ENCODE measurements at places on chromosomes 4 and X.

DNA sequence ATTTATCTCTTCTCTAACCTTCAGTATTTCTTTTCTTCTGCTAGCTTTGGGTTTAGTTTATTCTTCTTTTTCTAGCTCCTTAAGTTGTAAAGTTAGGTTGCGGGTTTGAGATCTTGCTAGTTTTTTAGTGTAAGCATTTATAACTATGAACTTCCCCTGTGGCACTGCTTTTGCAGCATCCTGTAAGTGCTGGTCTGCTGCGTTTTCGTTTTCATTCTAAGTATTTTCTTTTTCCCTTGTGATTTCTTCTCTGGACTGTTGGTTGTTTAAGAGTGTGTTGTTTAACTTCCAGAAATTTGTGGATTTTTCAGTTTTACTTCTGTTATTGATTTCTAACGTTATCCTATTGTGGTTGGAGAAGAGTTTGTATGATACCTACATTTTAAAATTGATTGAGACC, 11.0 kb upstream of the CTBP1 start:
- no peak for DNase-seq

GRCh38 chrX:39582976-39583375, 514.8 kb downstream of the BCOR start:
- no peak for DNase-seq

GRCh38 chr4:36966756-36967460, 277.6 kb upstream of the NWD2 start:
- DNase-seq = no peak

DNA sequence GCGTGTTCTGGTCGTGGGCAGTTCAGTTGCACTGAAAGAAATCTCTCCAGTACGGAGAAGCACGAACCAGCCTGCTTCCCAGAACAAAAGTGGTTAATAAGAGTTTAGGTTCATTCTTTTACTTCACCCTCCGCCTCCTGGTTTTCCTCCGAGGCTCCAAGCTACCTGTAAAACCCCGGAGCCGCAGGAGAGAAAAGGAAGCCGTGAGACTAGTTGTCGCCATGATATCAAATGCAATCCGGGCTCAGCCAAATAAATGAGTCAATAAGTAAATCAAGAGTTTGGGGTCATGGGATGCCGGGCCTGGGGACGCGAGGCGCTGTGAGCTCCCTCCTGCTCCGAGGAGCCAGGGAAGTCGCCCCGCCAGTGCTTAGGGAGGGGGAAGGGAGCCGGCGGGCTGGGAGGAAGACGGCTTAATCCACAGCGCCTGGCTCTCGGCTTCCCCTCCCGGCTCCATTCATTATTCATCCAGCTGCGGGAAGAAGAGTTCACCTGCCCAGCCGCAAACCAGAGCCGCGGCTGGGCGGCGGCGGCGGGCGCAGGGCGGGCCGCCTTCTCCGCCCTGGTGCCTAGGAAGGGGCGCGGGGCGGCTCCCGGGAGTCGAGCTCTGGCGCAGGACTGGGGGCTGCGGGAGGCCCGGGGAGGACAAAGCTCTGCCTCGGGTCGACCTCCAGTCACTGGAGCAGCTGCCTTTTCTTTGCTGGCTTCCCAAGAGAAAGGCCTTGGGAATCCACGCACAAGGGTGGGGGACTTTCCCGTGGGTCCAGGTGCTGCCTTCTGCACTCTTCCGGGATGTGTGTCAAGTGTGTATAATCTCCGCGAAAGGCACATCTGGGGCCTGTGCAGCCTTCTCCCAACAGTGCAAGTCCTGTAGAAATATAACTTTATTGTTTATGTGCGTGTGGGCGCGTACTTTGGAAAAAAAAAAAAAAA, 1.7 kb downstream of the FRAS1 start:
- DNase-seq = no peak

DNA sequence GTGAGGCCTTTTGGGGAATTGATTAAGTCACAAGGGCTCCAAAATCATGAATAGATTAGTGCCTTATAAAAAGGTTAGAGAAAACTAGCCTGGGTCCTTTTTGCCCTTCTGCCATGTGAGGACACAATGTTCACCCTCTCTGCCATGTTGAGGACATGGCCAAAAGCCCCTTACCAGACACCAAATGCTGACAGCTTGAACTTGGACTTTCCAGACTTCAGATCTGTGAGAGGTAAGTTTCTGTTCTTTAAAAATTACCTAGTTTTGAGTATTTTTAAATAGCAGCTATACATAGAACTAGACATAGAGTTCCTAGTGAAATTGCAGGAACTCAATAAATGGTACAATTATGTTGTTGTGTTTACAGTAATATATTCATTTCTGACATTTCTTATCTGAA, 1214.4 kb downstream of the ADGRL3 start:
- DNase-seq = no peak

DNA sequence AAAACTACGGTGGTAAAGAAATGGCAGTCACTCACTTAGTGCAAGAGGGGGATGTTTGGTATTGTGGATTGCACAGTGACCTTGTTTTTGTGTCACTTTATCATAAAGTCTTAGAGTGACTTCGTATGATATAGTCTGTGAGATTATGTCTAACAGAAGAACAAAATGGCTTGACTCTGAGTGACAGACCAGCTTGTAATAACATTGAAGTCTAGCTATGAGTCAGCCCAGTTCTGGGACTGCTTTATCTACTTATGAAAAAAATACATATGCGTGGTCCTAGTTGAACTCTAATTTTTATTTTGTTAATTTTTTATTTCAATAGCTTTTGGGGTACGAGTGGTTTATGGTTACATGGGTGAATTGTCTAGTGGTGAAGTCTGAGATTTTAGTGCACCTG, 20.0 kb downstream of the DCLK2 start:
- DNase-seq = no peak

GRCh38 chr4:21989351-21989750, 40.8 kb upstream of the KCNIP4 start:
- no peak for DNase-seq

DNA sequence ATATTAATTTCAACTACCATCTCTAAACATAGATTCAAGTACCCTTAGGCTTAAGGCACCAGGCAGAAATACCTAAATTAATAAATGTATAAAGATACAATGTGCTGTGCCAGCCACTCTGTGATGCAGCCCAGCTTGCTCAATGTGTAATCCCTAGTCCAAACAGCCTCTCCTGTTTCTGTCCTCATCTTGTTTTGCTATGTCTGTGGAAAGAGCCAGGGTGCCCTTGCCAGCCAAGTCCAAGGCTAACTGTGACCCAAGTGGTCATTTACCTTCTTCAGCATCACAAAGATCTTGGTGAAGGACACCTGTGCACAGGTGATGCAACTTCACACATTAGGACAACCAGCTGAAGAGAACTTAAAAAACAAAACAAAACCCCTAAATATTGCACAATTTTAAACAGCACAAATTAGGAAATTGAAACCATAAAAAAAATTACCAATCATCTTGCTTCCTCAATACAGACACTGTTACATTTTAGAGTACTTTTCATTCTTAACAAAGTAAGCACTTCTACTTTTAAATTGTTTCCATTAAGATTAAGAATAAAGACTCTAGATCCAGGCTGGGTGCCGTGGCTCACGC, 89.6 kb downstream of the C4orf51 start:
- no peak for DNase-seq

DNA sequence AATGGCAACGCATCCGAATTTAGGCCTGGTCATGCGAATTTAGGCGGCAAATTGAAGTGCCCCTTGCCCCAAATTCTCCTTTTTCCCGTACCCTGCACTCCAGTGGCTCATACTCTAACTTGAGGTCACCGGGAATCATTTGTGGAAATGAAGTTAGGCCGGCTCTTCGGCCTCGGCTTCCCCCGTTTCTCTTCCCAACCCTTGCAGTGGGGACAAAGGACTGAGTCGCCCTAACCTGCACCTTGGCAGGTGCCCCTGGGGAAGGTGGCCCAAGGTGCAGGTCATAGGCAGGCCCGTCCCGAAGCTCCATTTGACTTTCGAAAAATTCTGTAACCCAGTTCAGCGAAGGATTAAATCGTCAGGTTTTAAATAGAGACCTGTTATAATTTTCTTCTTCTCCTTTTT, 811 bp downstream of the SRD5A3 start:
- DNase-seq = no peak

GRCh38 chr4:48012824-48013223, 3.7 kb downstream of the CNGA1 start:
- no peak for DNase-seq

DNA sequence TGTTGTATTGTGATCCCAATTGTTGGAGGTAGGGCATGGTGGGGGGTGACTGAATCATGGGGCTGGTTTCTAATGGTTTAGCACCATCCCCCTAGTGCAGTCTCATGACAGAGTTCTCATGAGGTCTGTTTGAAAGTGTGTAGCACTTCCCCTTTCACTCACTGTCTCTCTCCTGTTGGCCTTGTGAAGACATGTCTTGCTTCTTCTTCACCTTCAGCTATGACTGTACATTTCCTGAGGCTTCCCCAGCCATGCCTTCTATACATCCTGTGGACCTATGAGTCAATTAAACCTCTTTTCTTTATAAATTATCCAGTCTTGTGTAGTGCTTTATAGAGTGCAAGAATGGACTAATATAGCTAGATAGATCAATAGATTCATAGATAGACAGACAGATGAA, 230.0 kb downstream of the MAGEE1 start:
- no peak for DNase-seq

- no peak for DNase-seq
Observed at GRCh38 chrX:37752936-37753335, 26.9 kb upstream of the CYBB start.

GRCh38 chrX:38282049-38282448, 45.3 kb downstream of the RPGR start:
- DNase-seq = no peak

DNA sequence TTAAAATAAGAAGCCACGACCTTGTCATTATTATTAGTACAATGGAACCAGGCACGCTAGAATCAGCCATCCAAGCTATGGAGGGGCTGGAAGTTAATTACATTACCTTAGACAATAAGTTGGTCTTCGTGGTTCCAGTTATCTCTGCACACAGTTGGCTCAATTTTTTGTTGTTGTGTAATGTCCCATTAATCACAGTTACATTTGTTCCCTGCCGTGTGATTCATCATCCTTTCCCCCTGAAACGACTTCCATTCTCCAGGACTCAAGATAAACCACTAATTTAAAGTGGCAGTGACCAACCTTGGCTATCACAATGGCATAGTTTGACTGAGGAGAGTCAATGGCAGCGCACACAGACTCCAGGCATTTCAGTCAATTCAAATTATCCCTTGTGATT, 905.0 kb downstream of the RAB28 start:
- DNase-seq = no peak

GRCh38 chrX:54157561-54157960, 25.5 kb downstream of the FAM120C start:
- DNase-seq = no peak

DNA sequence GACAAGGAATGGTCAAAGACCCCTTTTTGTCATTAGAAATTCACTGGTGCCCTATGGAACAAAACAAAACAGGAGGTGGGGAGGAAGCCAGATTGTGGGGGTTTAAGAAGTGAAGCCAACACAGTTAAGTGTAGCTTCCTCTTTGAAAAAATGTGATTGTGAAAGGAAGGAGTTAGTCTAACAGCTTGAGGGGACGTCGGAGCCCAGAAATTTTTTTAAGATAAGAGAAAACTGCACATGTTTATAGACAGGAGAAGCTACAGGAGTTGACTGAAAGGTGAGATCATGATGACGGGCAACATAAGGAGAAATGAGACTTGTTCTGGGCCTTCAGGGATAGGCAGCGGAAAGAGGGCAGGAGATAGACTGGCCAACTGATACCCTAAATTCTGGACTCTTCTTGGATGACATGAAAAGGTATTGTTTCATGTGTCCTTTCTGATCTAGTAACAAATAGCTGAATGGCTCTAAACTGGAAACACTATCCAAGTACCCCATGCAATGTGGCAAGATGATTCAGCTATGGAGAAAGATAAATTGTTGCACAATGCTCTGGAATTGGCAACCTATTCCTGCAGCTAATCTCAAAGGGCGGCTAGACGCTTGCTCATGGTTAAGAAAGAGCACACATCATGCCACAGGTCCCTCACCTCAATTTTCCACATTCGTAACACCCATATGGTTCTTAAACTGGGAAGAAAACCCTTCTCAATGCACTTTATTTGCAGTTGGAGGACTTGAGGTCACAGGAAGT, 3.7 kb upstream of the HDAC8 start:
- no peak for DNase-seq

GRCh38 chr4:56038487-56039162, 89.9 kb downstream of the CEP135 start:
- DNase-seq = no peak

DNA sequence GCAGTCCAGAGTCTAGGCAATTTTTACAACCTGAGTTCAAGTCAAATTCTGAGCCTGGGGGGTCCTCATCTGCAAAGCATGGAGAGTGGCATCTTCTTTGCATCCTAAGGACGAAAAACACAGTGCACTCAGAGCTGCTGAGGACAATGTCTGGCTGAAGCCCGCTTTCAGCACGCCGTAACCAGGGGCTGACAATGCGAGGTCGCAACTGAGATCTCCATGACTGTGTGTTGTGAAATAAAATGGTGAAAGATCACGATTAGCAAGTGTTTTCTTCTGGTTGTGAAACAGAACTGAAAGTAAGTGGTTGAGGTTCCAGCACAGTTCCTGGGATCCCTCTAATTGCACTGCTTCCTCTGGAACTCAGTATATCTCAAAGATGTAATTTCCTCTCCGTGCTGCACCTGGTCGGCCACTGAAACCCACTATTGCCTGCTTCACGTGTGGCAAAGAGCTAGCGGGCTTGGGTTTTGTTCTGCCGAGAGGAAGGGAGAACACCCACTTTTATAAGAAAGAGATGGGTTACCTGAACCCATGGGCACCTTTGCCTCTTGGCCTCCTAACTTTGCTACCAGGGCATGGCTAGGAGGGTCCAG, 7.7 kb upstream of the F11 start:
- DNase-seq = no peak

DNA sequence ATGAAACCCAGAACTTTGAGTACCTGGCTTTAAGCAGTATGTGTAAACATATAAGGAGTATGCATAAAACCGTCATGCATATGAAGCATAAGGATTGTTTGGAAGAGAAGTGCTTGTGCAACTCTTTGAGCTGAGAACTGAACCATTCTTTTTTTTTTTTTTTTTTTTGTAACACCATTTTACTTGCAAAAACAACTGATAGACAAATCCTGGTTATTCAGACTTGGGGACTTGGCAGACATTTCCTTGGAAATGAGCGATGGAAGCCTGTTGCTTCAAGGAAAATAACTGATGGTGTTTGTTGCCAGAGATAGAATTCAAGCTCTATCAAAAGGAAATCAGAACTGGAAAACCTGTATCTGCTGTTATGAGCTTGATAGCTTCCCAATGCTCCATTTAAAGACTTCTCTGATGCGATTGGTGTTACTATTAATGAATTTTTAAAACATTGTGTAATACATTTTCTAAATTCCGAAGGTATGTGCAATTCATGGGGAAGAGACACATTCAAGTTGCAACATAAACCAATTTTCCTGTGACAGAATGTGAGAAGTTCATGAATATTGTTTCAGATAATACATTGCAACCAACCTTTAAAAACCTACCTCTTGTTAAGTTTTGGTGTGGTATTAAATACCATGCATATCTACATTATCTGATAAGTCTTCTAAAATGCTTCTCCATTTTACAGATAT, 47.0 kb upstream of the FAT1 start:
- no peak for DNase-seq

- no peak for DNase-seq
Observed at GRCh38 chr4:146211440-146211839, 2.9 kb upstream of the REELD1 start.

- DNase-seq = no peak
Observed at GRCh38 chr4:76252271-76252653, 741 bp downstream of the FAM47E start.

- no peak for DNase-seq
Observed at GRCh38 chrX:17266136-17266535, 108.9 kb upstream of the NHS start.

Measured in activated CD4-positive, alpha-beta T cell treated with anti-CD3 and anti-CD28 coated beads, Interleukin-2, amount 10 ng/mL, durations not matched to agents 7 days and 5 days (primary cell).